GM10248 (cell line): ENCODE measurements at places on chromosomes 1 and 21.
A peak's percentile ranks its signal among the peaks of the same experiment; 100 is the strongest.

GRCh38 chr1:156958247-156958714 lies 37.8 kb downstream of the LRRC71 start:
- no peak for DNase-seq

- no peak for DNase-seq
These were observed 98.4 kb upstream of the SLC45A1 start for GRCh38 chr1:8219530-8219929.

- no peak for DNase-seq
These were observed 12.1 kb downstream of the ERG start for GRCh38 chr21:38486221-38486620.

DNA sequence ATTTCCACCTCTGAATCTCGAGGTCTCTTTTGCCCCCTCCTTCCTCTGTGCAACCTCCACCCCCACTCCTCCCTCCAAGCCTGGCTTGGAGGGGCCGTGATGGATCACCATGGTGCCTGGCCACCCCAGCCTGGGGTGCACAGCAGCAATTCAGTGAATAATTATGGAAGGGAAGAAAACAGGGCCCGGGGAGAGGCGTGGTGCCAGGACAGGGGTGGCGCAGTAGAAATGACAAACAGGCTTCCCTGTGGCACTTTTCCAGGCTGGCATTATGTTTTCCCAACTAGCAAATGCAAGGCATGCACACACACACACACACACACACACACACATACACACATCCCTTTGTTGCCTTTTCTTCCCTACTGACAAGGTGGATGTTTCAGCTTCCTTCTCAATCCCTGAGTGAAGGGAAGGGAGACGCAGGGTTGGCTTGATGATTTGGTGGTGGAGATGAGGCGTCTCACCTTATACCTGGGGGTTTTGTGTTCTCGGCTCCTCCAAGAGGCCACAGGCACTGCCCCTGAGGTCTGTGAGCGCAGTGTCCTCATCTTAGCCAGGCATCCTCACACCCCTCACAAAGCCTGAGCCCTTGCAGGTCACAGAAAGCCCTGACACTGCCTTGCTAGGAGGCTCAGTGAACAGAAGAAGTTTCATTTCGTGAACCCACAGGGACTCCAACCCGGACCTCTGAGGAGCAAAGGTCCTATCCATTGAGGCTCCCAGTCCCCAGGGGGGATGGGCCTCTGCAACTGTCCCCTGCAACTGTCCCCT lies 215.8 kb downstream of the MATN1 start:
- no peak for DNase-seq

GRCh38 chr1:197393105-197393504 lies 125.1 kb downstream of the CRB1 start:
- DNase-seq: no peak

GRCh38 chr1:8348047-8348776 lies 30.3 kb downstream of the SLC45A1 start:
- no peak for DNase-seq

DNA sequence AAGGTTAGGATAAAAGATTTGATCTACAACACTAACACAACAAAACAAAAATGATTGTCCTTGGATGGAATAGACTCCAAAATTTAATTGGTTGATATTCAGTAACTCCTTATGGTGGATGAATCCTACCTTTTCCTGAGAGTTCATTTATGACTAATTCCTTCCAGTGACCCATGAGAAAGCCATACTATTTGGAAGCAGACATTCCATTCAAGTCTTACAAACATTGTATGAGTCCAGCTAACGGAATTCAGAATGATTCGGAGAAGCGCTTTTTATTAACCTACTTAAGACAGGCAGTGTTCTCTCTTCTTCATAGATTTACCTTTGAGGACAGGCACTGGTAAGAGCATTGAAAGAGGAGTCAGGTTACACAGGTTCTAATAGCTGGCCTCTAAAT lies 155.6 kb upstream of the ZNF648 start:
- no peak for DNase-seq

DNA sequence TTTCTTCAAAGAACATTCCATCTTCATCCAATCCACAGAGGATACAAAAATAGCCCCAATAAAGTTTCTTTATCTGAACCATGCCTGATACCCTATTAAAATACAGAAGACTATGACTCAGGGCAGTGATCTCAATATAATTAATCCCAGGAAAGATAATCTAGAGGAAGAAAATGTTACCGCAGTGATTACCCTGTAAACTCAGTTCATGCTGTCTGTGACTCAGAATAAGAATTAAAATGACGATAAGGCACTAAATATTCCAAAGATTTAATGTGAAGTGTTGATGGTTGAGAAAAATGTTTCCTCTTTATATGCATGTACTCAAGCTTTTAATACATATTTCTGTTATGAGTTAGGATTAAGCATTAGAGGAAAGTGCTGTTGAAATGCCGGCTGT lies 88.6 kb upstream of the LYPLAL1 start:
- no peak for DNase-seq

DNA sequence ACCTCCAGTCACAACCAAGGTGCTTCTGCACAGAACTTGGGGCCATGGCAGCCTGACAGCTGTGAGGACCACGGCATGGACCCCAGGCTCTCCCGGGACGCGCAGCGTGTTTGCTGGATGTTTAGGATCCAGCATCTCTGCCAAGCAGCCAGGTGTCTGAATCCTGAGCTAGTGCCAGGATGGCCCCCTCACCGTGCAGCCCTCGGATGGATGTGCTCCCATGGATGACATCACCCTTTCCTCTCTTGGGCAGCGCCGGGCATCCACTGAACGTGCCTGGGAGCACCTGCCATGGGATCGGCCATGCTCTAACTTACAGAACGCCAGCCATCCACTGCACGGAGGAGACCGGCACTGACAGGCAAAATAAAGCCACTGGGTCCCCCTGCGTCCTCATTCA lies 53.9 kb downstream of the PRDM15 start:
- DNase-seq: no peak

DNA sequence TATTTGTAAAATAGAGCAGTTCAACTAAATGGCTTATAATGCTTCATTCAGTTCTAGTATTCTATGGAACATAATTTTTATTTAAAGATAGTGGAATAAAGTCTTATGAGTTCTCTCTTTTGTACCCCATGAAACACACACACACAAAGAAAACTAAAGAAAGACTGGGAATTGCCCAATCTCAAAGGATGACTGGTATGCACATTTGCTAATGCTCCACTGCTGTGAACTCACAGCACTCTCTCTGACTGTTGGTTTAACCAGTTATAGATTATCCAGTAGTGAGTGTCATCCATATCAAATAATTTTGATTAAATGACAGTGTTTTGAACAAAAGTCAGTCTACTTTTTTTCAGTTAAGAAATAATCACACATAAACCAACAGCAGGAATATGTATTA lies 1082.4 kb upstream of the B3GALT2 start:
- DNase-seq: no peak

- no peak for DNase-seq
These were observed 402.0 kb downstream of the MATN1 start for GRCh38 chr1:30321246-30321910.

DNA sequence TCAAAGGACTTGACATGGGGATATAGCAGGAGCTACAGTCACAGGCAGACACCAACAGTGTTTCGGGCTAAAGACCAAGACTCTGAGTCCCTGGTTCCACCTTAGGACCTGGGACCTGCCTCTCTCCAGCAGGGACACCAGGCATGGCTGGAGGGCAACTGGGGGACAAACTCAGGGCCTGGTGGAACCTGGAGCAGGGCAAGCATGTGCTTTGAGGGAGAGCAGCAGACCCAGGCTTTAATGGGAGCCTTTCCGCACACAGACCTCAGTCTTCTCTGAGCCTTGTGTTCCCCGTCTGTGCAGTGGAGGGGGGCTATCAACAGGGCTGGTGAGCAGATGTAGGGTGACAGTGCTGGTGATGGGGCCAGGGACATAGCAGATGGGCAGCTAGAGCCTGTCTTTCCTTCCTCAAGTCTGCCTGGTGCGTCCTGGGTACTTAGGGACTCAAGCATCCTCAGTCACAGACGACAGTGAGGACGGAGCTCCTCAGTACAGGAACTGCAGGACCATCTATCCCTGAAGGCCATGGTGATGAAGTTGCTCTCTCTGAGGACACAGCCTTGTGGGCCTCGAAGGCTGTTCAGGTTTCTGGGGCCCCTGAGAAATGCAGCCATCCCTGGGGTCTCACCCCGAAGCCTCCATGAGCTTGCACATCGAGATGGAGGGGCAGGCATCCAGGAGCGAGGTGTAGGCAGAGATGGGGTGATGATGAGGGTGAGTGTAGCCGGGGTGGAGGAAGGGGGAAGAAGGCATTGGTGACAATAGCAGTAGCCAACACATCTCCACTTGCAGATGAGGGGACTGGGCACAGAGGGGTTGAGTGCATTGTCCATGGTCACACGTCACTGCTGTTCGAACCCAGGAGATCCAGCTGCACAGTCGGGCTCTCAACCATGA lies 593.4 kb downstream of the PTPRU start:
- DNase-seq: no peak

GRCh38 chr1:201015551-201016091 lies 7.9 kb downstream of the KIF21B start:
- DNase-seq: no peak

GRCh38 chr1:145891587-145892485 lies 6.2 kb upstream of the ANKRD35 start:
- DNase-seq: peak; percentile 76

DNA sequence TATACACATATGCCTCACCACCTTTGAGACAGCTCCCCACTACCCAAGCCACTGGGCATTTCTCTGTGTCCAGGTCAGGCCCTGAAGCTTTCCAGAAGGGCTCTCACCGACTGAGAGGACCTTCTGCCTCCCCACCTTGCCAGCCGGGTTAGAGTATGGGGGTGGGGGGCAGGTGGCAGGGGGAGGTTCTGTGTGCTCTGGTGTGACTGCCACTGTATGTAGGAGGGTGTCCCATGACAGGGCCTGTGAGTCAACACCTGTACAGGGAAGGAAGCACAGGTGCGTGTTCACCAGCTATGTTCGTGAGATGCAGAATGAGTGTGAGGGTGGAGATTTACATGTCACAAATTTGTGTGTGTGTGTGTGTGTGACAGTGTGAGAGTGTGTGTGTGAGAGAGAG lies 7.0 kb downstream of the AHDC1 start:
- no peak for DNase-seq

DNA sequence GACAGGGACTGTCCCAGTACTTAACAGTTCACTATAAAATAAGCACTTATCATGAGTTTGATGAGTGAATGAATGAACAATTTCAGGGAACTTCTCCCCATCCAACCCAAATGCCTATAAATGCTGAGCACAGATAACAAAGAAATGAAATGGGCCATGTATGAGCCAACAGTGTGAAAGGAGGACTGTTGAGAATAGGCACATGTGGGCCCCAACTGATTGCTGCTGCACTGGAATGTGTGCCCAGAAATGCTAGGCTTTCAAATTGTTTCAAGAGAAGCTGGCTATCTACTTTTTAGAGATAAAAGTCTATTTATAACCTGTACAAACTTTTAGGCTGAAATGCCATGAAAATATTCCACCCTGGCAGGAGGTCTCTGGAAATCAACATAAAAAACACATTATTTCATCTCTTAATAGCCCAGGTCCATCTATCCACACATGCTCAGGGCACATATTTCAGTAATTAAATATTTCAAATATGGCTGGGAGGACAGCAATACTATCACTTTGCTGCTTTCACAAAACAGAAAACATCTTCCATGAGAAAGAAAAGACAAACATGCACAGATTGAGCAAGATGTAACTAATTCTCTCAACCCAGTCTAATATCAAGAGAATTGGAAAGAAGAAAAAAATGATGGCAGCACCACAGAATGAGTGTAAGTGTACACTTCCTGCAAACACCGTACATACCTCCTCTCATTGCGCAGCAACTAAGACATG lies 49.8 kb downstream of the COLGALT2 start:
- DNase-seq: no peak

- DNase-seq: no peak
These were observed 36.2 kb downstream of the HIVEP3 start for GRCh38 chr1:41882486-41882885.

- DNase-seq: no peak
These were observed 93.4 kb downstream of the KCNK1 start for GRCh38 chr1:233707153-233707879.

- peak; percentile 28 for DNase-seq
These were observed 2.5 kb downstream of the WNT3A start for GRCh38 chr1:228009116-228009827.

DNA sequence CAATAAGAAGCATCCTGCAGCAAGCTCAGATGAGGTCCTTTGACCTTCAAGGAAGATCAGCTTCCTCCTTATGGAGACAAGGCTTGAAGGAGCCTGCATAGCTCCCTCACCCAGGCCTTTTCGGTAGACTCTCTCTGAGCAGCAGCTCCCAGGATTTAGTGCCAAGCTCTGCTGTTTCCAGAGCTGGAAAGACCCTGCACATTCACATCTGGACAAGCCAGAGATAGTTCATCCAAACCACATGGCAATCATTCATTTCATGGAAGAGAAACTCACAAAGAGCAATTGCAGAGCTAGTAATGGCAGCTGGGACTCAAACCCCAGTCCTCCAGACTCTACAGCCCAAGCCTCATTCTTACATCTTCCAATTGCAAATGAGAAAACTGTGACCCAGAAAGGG lies 76.4 kb upstream of the EDN2 start:
- no peak for DNase-seq

GRCh38 chr1:115453666-115454065 lies 115.6 kb upstream of the NGF start:
- DNase-seq: no peak

DNA sequence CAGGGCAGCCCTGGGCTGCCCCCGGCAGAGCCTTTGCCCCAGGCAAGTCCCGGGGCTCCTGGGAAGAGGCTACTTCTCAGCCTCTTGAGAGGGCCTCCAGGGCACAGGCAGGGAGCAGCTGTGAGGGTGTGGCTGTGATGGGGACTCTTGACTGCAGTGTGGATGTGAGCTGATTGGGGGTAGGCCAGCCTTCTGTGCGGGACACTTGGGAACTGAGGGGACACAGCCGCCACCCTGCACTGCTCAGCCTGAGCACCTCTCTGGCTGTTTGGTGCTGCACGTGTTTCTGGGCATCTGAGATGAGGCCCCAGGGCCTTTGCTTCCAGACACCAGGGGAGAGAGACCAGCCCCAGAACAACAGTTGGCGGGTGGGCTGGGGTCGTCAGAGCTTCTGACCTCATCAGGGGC lies 62.1 kb downstream of the SKI start:
- DNase-seq: no peak

GRCh38 chr1:95723346-95723745 lies 489.3 kb downstream of the RWDD3 start:
- no peak for DNase-seq

DNA sequence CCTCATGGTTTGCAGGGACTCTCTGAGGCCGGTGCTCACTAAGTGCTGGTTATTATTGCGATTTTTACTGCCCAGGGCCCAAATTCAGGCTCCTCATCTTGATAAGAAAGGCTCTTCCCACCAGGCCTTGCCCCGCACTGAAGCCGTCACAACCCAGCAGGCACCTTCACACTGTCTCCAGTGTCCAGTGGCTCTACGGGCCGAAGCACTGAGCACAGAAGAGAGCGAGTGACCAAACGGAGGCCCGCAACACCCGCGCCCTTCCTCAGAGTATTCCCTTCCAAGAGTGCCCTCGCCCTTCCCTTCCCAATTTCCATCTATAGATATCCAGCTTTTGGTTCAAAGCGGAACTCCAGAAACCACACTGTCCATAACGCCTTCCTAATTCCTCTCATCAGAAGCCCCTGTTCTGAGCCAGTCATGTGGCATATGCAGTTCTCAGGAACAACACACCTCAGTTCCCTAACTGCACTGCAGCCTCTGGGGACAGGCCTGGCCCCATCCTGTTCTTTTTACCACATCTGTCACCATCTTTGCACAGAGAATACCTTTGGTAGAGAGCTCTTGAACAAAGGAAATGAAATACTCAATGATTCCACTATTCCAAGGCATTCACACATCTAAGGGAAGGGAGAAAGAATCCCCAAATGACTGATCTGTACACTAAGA lies 15.1 kb downstream of the FALEC start:
- no peak for DNase-seq

GRCh38 chr1:20618550-20618949 lies 14.7 kb upstream of the PINK1 start:
- no peak for DNase-seq
